ENCODE measurements at places on chromosomes 2 and 18.

- no peak for DNase-seq
Measured at GRCh38 chr2:239574434-239575156, 173.8 kb upstream of the HDAC4 start.

DNA sequence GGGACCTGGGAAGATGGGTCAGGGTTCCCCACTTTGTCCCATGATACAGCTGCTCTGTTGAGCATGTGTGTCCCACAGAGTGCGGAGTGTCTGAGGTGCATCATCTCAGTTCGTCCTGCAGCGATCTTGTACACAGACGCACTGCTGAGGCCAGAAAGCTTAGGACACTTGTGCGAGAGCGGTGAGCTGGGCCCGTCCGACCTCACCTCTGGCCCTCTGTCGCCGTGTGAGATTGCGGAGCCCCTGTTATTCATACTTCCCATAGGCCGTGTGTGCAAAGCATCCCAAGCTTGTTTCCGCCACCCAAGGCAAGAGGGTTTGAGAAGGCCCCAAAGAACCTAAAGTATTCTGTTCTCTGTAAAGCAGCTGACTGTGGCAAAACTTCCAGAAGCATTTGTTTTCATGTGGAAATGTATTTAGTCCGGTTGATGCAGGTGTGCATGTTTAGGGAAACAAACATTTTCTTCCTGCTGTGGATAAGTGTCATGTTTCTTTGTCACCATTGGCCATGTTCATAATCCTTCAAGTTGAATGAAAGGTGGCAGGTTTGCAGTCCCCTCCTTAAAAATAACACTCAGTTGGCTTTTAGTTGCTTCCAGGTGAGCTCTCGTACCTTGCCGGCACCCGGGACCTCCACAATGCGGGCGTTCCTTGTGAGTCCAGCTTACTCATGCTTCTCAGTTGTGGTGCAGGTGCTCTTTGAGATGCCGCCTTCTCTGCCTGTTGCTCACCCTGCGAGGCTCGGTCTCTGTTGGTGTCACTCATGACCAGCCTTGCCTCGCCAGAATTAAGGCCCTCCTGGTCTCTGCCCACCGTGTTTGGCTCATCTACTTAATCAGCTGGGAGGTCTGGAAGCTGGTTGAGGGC lies 5.3 kb downstream of the AGAP1 start:
- no peak for DNase-seq

- no peak for DNase-seq
Measured at GRCh38 chr18:76369791-76370190, 125.3 kb downstream of the ZNF516 start.

DNA sequence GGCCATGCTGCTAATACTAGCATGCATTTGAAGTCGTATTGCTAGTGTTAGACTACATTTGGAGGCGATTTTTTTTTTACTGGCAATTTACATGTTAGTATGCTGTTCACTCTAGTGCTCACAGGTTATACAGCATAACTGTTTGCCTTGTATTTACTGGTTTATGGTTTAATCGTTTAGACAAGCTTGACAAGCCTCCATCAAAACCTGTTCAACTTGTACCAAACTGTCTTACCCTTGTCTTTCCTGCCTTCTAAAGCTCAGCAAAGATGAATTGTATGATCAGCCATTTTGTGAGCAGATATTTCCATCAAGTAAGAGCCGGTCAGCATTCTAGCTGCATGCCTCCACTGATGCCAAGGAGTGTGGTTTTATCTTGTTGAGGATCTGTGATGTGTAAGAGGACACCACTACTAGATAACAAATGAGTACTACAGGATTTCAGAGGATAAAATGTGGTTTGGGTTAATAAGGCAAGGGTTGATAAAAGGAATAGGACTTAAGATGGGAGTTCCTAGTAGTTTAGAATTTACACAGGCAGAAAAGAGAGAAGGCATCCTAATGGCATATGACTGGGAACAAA lies 68.4 kb upstream of the ITM2C start:
- no peak for DNase-seq

DNA sequence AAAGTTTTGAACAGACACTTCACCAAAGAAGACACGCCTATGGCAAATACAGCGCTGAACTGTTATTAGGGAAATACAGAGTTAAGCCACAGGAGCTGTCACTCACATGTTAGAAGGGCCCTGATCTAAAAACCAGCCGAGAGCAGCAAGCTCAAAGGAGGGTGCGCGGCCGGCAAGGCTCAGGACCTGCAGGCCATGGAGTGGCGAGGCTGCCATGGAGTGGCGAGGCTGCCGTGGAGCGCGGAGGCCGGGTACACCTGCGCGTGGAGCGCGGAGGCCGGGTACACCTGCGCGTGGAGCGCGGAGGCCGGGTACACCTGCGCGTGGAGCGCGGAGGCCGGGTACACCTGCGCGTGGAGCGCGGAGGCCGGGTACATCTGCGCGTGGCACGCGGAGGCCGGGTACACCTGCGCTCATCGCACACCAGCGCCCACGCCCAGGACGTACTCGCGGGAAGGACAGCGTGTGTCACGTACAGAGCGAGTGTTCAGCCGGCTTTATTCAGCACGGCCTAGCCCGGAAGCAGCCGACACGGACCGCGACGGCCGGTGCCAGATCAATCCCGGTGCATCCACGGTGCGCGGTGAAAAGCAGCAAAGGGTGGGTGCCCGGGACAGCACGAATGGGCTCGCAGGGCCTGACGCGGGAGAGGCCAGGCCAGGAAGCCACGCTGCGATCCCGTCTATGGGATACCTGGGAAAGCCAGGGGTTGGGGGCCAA lies 68.8 kb downstream of the SLC66A2 start:
- DNase-seq = no peak
